CD4-positive, alpha-beta T cell (primary cell): ENCODE measurements at places on chromosomes 7 and 10.
A peak's percentile ranks its signal among the peaks of the same experiment; 100 is the strongest.

GRCh38 chr10:84543948-84544347 is 215.6 kb downstream of the CCSER2 start:
- DNase-seq = no peak

- DNase-seq = no peak
Observed at GRCh38 chr7:41167836-41168235, 535.1 kb downstream of the INHBA start.

DNA sequence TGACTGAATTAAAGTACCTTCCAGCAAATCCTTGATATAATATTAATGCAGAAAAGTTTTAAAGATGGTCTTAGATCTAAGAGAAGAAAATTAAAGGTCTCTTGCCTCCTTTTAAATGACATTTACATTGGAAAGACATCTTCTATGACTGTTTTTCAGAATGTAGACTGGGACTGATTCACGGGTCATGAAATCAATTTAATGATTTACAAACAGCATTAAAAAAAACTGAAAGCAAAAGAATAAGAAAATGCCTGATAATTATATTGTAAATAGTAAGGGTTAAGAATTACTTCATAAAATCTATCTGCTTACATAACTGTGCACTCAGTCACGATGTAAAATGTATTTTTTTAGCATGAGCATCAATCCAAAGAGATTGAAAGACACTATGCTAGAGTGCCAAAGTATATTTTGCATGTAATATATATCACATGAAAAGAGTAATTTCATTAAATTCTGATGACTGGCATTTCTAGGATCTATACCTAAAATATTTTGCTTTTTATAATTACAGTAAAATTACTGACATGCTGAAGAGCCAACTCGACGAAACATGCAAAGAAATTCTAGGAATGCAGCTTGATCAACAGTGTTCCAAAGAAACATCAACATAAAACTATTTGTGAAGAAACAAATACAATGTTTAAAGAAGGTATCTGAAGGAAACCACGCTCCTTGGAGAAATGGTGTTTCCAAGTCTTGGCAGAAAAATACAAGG is 35.1 kb downstream of the RTKN2 start:
- no peak for DNase-seq

DNA sequence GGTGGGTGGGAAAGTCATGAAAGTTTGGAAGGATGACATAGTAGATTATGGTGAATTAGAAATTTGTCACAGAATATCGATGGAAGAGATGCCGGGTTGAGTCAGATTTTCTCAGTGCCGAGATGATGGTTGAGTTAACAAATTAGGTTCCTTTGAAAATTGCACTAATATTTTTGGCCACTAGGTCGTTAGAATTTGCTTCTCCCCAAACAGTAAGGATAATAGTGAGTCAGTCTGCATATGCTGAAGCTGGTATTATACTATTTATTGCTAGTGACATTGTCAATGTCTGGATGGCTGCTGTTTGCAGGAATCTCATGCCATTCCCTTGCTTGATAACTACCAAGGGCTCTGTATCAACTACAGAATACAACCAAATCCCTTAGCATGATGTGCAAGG is 37.7 kb upstream of the MINDY3 start:
- DNase-seq = no peak

GRCh38 chr10:22433875-22434274 is 88.6 kb downstream of the SPAG6 start:
- DNase-seq = no peak

DNA sequence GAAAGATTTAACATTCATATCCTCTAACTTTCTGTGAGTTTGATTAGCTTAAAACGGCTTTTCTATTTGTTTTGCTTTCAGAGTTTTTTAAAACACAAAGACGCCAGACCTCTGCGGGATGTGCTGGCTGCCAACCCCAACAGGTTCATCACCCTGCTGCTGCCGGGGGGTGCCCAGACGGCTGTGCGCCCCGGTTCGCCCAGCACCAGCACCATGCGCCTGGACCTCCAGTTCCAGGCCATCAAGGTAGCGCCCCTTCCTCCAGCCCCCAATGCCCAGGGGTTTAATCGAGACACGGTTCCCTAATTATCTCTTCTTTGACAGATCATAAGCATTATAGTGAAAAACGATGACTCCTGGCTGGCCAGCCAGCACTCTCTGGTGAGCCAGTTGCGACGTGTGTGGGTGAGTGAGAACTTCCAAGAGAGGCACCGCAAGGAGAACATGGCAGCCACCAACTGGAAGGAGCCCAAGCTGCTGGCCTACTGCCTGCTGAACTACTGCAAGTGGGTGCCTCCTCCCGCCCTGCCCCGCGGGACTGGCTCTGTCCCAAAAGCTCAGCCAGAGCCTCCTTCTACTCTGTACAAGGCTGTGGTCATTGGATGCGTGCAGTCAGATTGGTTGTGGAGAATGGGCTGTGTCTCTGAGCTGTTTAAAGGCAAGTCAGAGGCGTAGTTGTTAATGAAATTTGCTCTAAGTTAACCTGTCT is 71.2 kb downstream of the TRRAP start:
- DNase-seq = no peak

GRCh38 chr7:141659501-141659900 is 42.5 kb downstream of the DENND11 start:
- DNase-seq = no peak

GRCh38 chr7:128148676-128149075 is 92.4 kb upstream of the LEP start:
- DNase-seq = no peak

DNA sequence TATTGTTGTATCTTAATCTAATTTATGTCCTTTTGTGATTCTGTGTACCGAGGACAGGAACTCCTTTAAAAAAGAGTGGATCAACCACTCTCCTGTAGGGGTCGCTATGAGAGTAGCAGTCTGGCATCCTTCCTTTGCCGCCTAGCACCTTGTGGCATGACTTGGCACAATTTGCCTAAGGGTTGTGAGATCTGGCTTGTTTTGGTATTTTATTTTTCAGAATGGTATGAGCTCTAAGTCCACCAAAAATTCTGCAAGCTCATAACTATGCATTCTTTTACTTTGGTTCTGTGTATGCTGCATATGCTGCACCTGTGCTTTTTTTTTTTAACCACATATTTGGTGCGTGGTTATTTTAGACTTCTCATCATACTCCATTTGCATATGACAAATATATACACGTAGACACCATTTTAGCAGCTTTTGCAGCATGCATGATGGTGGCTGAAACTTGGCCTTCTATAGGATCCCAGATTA is 112.8 kb downstream of the CDK14 start:
- no peak for DNase-seq

DNA sequence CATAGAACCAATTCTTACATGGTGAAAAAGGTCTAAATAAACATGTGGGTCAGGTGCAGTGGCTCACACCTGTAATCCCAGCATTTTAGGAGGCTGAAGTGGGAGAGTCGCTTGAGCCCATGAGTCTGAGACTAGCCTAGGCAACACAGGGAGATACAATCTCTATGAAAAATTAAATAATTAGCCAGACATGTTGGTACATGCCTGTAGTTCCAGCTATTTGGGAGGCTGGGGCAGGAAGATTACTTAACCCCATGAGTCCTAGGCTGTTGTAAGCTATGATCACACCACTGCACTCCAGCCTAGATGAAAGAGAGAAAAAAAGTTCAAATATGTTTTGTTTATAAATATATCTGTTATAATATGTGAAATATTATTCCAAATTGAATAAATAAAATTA is 643.6 kb downstream of the IPMK start:
- DNase-seq = no peak

DNA sequence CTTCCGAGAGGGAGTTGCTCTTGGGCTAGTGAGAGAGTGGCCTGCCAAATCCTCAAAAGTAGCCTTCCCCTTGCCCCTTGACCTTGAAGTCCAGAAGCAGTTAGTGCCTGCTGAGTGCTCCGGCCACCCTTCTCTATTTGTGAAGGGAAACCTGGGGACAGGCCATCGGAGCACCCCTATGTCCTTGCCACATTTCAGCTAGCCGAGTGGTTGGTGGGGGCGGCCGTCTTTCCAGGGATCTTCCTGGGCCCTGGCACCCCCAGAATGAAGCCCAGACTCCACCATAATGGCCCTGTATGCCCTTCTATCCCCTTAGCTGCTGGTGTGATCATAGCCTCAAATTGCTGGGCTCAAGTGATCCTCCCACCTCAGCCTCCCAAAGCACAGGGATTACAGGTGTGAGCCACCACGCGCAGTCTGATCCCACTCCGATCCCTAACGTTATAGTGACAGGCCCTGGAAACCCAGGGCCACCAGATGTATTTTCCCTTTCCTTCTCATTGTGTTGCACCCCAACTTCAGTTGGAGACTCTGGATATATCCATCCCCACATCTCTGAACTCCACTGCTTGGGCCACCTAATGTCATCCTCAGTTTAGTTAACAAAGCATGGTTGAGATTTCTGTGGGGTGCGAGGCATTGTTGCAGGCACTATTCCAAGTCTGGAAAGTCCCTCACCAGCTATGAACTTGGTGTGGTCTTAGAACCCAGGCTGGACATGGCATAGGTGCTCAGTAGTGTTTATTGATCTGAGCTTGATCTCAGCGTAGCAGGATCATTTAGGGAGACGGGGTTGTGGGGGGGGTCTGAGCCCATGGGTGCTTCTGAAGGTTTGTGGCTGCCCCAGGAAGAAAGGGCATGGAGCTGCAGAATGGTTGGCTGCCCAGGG is 1.6 kb downstream of the TSPAN14 start:
- DNase-seq = no peak

- peak; percentile 37 for DNase-seq
Observed at GRCh38 chr10:122981066-122981464, 864 bp downstream of the PSTK start.
